Activated CD4-positive, CD25-positive, alpha-beta regulatory T cell treated with anti-CD3 and anti-CD28 coated beads, Interleukin-2, amount 50 U/mL, for 72 hours (primary cell): ENCODE measurements at places on chromosomes 11 and 22.

GRCh38 chr22:31099841-31100761, 7.3 kb downstream of the SELENOM start:
- no peak for DNase-seq

- DNase-seq = peak; percentile 40
These were observed 511 bp downstream of the RAC2 start for GRCh38 chr22:37243402-37244113.

- DNase-seq = no peak
These were observed 33.5 kb upstream of the CAT start for GRCh38 chr11:34405079-34405858.

GRCh38 chr22:31922534-31922933, 21.8 kb upstream of the YWHAH start:
- DNase-seq = no peak

DNA sequence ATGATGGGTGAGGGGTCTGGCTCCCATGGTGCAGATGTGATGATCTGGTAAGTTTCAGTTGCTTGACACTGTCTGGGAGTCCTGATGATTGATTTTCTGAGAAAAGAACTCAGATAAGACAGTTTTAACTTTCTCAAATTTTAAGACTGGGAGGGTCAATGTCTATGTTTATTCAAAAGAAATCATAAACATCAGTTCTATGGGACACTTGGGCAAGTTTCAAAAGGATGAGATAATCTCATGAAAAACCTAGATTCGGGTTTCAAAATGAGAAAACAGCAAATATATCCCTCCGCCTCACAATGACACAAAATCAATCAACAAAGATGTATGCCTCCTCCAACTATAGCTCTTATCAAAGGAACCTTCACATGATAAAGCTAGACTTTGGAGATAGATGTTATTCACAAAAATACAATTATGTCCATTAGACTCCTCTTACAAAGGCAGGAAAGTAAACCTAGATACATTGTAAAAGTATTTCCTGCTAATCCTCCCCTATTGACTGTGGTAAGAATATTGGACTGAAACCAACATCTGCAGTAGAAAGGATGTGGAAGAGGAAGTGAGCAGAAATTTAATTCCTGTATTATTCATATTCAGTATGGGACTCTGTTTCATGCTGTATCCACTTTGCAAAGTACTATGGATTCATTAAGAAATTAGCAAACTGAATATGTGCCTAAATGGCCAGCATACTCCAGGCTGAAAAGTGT, 21.6 kb downstream of the SVIP start:
- DNase-seq = no peak
